ENCODE measurements at places on chromosomes 3 and 15.

DNA sequence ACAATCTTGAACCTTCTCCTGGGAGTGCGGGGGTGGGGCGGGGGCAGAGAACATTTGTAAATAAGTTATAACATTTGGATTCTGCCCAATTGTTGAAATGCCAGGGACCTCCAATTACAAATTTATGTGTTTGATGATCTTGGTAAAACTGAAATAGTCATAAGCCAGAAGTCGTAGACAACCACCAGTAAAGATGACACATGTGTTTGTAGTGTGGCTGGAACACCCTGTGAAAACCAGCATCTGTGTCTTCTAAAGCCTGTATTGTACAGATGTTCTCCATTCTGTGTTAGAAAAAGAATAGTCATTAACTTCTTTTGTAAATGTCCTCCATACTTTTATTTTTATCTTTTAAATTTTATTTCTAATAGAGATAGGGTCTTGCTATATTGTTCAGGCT is 61.8 kb downstream of the ARIH1 start:
- ATAC-seq: no peak

DNA sequence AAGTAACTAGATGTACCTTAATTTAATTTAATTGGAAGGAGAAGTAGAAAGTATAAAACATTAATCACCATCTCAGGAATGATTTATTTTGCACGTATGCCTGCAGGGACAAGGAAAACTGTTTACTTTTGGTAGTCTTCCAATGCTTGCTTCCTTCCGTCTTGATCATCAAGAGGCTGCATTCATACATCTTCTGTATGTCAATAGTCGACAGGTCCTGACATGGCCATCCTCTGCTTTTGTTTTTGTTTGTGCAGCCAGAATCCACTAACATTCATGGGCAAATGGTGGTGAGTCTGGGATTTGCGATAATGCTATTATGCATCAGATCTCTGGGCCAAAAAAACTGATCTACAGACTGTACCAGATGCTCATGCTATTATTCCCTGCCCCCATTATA is 56.6 kb upstream of the ZPLD1 start:
- no peak for ATAC-seq

DNA sequence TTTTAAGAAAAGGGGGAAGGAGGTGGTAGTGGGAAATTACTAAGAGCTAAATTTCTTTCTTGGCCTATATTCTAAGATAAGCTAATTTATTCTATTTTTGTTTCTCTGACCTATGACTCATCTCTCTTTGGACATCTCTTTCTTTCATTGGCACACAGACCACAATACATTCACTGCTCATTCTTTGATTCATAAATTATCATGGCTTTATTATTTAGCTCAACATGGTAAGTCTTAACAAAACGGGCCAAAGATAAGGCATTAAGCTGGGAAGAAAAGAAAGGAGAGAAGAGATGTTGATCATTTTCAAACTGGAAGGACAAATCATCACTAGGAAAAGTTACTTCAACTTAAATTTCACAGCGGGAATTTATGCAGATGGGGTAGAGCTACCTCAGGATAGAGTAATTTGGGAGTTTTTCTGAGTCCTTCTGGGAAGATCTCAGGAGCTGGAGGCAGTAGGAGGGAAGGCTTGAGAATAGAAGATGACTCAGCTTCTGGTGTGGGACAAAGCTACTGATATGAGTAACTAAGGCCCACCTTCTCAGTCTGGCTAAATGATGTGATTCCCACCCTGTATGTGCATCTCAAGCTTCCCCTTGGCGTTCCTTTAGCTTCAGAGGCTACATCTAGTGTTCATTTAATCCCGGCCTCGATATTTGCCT is 7.5 kb upstream of the ALCAM start:
- no peak for ATAC-seq

- no peak for ATAC-seq
Measured at GRCh38 chr3:152200476-152201420, 68.0 kb upstream of the MBNL1 start.

- ATAC-seq: peak; percentile 95
Measured at GRCh38 chr3:122092460-122093165, 37.5 kb downstream of the CD86 start.

Measured in esophagus mucosa (tissue), 1 donor.